ENCODE measurements at places on chromosomes 2 and 18. TPM values are rescaled to one million over a fixed set of nuclear protein-coding genes. Genes with fewer than 3 reads are reported as not detected.

DNA sequence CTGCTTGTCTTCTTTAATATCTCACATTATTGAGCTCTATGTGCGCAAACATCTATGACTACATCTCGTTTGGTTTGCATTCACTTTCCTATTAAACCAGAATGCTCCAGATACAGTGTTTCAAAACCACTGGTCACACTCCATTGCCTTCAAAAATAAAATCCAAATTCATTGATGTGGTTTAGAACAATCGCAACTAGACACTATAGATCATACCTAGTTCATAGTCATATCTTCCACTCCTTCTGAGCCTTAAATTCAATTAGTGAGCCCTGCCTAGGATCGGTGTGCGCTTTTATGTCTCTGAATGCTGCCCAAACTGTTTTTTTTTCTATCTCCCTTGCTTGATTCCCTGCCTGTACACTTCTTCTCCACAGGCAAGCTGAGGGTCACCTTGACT is 238.5 kb upstream of the RGPD4 start:
- no peak for DNase-seq

- DNase-seq: no peak
Observed at GRCh38 chr2:43078301-43078700, 148.1 kb downstream of the ZFP36L2 start.

ZFP36L2 gene
- total RNA-seq: 86.4 TPM

LYPD1 gene
- total RNA-seq: not detected

- DNase-seq: no peak
Observed at GRCh38 chr18:60739212-60739611, 366.6 kb upstream of the MC4R start.

CXCR4 gene
- total RNA-seq: 338 TPM

PLEK gene
- 2.4 TPM for total RNA-seq

GPR55 gene
- 9.8 TPM for total RNA-seq

ACVR2A gene
- total RNA-seq: 3.0 TPM

TUBB6 gene
- 5.2 TPM for total RNA-seq

DNA sequence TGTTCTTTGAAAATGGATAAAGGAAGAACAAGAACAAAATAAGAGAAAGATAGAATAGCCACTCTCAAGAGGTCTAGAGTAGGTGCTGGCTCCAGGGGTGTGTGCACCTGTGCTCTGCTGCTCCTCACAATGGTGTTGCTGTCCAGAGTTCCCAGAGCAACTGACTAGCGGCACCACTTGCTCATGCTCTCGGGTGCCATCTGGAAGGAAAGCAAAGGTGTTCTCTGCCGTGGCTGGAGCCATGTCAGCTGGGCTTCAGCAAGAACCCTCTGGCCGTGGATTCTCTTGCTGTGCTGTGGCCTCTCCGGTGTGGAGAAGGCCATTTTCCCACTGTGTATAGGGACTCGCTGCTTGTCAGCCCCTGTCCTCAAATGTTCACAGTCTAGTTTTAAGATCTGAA is 114.6 kb upstream of the TEX51 start:
- no peak for DNase-seq

DNA sequence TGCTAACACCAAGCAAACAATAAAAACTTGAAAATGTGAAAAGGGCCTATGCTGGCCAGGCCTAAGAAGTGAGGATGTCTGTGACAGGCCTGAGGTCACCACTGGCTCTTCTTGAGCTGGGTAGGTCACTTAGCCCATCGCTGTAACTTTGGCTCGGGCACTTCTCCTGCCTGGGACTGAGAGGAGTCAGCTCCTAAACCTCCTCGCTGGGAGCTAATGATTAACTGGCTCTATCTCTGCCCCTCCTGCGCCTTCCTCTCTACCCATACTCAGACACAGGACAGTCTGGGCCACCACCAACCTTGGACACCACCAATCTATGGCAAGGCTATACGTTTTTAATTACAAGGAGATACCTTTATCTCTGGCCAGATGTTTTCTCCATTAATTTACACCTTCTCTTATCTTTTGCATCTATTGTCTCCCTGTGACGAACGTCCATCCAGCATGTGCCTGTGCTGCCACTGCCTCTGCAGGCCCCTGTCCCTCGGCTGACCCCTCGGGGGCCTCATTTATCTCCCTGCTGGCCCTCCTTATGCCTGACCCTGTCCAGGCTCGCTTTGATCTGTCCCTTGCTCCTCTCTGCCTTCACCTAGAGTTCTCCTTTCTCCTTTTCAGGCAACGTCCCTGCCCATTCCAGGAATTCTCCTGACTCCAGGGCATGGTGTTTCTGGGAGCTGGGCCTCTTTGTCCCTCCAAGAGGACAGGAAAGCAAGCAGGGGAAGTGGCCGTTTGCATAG is 149.1 kb upstream of the GATA6 start:
- no peak for DNase-seq

DNA sequence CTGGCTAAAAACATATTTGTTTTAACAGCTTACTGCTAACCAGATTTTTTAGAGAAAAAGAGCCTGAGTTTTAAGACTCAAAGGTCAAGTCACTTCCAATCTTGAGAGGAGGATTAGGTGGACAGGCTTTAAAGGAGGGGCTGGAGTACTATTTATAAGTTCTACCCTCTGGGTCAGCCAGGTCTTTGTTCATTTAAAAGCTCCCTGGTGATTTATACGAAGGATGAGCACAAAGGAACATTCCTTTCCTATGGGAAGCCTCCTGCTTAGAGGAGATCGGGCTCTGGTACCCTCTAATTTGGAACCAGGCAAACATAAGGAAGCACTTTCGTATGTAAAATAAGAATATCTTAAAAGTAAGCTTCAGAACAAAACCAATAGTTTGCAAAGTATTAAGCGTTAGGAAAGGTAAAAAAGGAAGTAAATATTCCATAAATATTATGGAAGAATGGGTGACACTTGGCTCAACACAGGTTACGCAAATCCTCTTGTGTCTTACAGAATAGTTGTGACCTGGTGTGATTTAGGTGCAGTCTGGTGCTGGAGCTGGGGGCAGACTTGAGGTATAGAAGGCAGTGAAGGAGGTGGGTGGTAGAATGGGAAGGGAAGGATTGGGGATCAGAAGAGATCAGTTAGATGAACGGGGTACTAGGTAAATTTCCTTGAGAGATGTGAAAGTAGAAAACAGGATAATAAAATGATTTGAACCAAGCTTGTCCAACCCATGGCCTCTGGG is 35.6 kb downstream of the PDE6D start:
- no peak for DNase-seq

- no peak for DNase-seq
Observed at GRCh38 chr18:35432565-35433001, 55.4 kb upstream of the ZNF396 start.

ONECUT2 gene
- total RNA-seq: 0.02 TPM
